ENCODE measurements at places on chromosomes 3 and 15. TPM values are rescaled to one million over a fixed set of nuclear protein-coding genes. Genes with fewer than 3 reads are reported as not detected.

The GCSAM gene
- total RNA-seq: not detected

The SPPL2A gene
- total RNA-seq: 106 TPM

The IL1RAP gene
- total RNA-seq: 14.3 TPM

The ERC2 gene
- not detected for total RNA-seq

The KBTBD13 gene
- total RNA-seq: not detected

The SHC4 gene
- 1.1 TPM for total RNA-seq

The GOLGA8Q gene
- total RNA-seq: 0.06 TPM

The TP63 gene
- 0.37 TPM for total RNA-seq

The FBXO40 gene
- total RNA-seq: not detected

The C2CD4B gene
- total RNA-seq: 1.2 TPM

The TTC21A gene
- 0.64 TPM for total RNA-seq

Data from cardiac ventricle fibroblast (primary cell).